ENCODE measurements at places on chromosomes 5 and 9.

DNA sequence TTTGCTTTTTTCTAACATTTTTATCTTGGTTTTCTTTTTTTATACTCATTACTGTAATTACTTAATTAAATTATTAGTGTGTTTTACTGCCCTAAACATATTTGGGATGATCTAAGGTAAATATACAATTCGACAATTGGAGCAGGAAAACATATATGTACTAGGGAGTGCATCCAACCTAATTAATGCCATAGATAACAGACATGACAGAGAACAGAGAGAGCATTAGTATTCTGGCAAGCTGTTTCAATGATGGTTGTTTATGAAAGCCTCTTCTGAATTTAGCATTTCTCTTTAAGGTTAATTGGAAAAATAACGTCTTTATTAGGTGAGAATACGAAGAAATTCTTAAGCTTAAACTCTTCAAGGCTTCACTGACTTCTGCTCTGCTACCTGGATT is 300.1 kb upstream of the PRR16 start:
- no peak for DNase-seq

- DNase-seq, result no peak
Observed at GRCh38 chr9:83406921-83407320, 131.3 kb downstream of the FRMD3 start.

GRCh38 chr5:136014049-136015002 is 14.5 kb upstream of the TGFBI start:
- no peak for DNase-seq

DNA sequence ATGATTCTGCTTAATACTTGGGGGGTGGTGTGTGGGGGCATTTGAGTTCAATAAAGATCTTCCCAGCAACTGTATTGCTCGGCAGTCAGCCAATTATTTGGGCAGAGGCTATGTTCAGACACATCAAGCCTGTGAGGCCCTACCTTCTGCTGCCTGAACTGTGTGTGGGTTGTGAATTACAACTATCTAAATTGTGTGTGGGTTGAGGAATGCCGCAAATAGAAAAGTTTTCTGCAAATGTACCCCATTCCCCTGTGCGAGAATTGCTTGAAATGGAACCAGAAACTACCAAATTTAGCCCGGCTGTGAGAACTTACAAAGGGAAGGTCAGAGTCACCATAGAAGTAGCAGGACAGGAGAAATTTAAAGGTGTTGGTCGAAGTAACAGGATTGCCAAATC is 360.0 kb upstream of the PIK3R1 start:
- DNase-seq, result no peak

DNA sequence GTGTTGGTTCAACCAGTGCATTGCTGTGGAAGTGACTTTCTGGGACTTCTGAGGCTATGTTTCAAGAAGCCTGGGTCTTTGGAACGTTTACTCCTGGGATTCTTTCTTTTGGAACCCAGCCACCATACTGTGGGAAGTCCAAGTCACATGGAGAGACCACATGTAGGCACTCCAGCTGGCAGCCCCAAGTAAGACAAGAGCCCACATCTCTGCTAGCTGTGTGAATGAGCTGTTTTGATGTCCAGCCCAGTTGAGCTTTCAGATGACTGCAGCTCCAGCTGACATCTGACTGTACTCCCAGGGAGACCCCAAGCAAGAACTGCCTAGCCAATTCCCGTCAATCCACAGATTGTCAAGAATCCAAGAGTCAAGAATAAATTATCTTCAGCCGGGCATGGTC is 60.1 kb upstream of the SPATA31D4 start:
- no peak for DNase-seq

- no peak for DNase-seq
Observed at GRCh38 chr5:74567411-74567995, 73.0 kb downstream of the ENC1 start.

Measured in posterior cingulate gyrus (tissue), 11 donors.